ENCODE measurements at places on chromosomes 7 and 10. TPM values are rescaled to one million over a fixed set of nuclear protein-coding genes. Genes with fewer than 3 reads are reported as not detected.

DNA sequence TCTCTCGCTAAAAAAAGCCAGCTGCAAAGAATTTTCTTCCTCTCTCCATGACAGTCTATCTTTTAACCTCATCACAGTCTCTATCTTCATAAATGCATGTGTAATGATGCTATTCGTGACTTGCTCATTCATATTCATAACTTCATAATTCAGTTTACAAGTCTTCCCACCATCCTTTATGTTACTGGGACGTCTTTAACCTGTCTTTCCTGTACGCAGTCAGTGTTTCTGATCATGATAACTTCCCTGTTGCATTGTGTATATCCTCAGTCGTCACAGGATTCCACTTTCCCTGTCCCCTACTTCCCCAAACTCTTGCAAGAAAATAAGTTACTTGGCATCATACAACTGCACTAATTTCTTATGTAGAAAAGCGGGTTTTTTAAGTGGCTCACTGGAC is 165.6 kb upstream of the ASAH2 start:
- no peak for DNase-seq

DNA sequence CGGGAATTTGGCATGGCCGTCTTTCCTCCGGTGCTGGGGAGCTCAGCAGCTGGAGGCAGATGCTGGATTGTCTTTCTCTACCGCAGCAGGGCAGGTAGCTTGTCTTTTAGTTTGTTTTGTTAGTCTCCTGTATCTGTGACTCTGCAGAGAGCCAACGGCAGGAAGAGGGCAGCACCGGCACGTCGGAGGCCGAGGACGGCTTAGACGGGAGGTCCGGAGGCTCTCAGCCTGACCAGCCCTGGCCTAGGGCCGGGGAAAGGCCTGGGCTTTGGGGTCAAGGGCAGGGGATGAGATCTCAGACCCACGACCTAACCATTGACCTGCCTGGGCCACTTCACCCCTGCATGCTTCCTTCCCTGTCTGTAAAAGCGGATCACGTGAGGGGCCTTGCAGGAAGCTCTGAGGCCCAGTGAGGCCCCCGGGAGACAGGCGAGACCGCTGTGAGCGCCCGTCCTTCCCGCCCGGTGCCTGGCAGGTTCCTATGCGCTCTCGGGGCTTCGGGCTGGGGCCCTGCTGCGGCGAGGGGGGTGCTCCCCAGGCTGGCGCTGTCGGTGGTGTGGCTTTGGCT is 72.7 kb downstream of the LHPP start:
- no peak for DNase-seq

Gene SLC26A5
- total RNA-seq: not detected

Gene TFPI2
- total RNA-seq: 152 TPM

Measured in glomerular endothelial cell (primary cell).